ENCODE measurements at places on chromosomes 2 and 18.

GRCh38 chr2:8583400-8584173 is 98.3 kb upstream of the ID2 start:
- DNase-seq = peak; percentile 87

DNA sequence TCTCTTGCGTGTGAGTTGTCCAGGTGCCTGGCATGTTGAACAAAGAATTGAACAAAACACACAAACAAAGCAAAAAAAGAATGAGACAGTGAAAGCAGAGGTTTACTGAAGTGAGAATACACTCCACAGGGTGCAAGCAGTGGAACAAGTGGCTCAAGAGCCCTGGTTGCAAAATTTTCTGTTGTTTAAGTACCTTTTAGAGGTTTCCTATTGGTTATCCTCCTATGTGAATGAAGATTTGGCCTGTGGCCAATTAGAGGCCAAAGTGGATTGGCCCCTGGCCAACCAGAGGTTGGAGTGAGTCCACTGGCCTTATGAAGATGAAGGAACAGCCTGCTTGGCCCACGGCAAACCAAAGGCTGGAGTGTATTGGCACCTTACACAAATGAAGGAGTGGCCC is 1188.5 kb upstream of the NRXN1 start:
- no peak for DNase-seq

DNA sequence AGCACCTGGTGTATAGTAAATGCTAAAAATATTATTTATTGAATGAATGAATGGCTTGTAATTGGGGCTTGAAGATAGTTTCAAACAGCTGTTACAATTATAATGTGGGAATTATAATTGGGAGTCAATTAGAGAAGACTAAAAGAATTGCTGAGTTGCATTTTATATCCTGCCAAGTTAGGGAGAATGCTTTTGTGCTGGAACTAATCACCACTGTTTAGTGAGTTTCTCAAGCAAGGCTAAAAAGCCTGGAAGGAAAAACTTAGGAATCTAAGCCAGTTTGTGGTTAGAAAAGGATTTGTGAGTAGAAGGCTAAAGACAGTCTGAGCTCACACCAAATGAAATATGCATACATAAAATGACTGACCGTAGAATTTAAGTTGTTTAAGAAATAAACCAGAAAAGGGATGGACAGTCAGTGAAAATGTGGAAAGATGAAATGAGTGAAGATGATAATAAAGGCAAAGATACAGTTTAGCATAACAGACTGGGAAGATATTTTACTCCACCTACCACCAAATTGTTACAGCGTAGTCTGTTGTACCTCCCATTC is 647.7 kb upstream of the FSHR start:
- no peak for DNase-seq

DNA sequence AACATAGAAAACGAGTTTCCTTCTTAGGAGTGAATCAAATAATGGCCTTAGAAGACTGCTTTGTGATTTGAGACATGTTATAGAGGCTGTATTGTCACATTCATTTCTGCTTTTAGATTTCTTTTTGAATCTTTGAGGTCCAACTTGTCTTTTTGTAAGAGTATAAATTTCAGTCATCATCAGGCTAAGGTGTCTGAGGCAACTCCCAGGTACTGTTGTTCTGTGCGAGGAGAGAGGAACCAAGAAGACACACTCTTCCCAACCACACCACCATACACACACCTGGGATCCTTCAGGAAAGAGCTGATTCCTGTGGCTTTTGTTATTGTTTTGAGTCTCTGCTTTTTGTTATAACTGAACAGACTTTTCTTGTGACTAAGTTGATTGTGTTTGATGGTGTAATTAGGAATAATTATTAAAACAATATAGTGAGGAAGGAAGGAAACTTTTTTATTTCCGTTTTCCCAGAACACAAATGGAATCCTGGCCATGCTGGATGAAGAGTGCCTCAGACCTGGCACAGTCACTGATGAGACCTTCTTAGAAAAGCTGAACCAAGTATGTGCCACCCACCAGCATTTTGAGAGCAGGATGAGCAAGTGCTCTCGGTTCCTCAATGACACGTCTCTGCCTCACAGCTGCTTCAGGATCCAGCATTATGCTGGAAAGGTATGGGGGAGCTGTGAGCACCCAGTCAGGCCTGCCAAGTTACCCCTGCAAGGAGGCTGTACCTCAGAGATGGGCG is 140.4 kb downstream of the MYO1B start:
- DNase-seq = no peak

GRCh38 chr18:5984245-5984644 is 88.9 kb upstream of the TMEM200C start:
- DNase-seq = no peak

- DNase-seq = no peak
These were observed 177.0 kb downstream of the TGIF1 start for GRCh38 chr18:3626929-3627458.

DNA sequence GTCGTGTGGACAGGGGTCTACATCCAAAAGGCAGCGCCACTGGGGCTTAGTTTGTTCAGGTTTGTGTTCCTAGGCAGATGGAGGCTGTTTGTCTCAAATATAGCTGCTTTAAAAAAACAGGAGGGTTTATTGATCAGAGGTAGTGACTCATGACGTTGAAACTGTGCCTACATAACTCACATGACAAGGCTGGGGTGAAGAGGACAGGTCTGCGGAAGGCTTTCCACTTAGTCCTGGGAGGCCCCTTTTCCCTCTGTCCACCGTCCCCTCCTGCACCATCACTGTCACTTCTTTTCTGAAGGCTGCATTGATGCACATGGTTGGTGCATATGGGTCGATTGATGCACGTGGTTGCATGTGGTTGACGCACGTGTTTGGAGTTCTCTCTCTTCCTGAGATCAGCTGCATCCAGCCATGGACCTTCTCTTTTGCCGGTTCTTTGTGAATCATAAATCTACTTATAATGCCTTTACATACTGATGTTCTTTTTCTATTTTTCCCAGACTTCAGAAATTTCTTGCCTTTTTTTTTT is 10.9 kb downstream of the SH3RF3 start:
- DNase-seq = no peak

GRCh38 chr2:145350011-145350410 is 830.1 kb upstream of the ZEB2 start:
- DNase-seq = no peak

DNA sequence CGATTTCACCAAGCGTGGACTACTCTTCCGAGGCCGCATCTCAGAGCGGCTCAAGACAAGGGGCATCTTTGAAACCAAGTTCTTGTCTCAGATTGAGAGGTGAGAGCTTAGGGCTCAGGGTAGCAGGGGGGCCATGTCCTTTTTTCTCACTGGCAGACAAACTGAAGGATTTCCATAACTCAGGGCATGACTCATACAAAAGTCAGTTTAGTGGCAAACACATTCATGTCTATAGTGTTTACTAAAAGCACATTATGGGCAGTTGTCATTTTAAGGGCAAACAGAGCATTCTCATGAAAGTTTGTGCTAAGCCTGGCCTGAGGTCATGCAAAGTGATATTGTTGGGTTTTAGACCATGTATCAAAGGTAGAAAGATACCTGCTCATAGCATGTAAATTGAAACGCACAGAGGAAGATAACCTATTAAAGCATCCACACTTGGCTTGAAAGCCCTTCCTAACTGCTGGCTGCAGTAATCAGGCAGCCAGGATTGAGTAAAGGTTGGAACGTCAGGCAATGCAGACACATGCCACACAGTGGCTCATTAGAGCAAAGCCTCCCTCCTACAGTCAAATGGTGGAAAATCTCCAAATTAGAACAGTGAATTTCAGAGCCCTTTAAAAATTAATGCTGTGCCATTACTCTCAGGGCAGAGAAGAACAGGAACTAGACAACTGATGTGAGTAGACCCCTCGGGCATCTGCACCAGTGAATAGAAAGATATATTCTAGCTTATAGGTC is 54.2 kb downstream of the HK2 start:
- no peak for DNase-seq

DNA sequence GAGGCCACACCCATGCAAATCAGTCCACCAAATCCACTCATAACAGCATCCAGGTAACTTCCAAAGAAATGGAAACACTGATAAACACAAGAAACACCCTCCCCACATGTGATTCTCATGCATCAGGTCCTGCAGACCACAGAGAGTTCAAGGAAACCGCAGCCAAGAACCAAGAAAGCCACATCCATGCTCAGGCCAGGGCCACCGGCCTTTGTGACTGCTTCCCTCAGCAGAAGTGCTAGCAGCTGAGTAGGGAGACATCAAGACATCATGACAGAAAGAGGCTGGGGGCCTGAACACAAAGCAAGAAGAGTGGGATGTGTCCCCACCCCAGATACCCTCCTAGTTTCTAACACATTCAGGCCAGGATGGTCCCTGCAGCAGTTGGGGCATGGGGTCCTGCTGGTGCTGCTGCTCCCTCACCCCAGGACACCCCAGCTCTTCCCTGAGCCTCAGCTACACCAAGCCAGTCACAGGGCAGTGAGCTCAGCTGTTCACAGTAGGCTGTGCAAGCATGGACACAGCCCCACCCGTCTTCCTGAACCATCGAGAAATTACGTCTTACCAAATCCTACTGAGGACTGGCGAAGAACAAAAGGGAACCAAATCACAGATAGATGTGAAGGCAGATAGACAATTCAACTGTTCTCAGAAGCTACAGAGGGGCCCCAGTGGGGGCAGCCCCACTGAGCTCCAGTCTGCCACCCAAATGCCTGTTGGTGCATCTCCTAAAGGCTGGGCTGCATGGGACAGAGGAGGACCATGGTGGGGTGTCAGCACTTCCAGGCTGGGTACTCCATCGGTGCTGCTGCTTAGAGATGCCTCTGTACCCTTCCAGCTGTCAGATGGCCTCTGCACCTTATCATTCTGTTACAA is 60.9 kb downstream of the HDAC4 start:
- no peak for DNase-seq

DNA sequence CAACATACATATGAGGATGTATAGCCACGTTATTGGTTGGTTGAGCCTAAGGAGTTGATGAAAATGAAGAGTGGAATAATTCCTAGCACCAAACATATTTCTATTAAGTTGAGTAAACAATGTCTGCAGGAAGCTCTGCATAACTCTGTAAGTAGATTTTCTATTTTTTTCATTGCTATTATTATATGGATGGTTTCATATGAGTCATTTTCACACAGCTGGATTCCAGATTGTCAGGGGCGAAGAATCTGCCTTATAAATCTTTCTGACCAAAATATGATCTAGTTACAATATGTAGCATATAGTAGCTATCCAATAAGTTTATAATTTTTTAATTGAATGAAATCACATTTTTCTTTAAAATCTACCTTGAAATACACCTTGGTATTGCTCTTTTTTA is 468.0 kb upstream of the PKDCC start:
- no peak for DNase-seq

GRCh38 chr2:218219934-218220333 is 2.9 kb downstream of the ARPC2 start:
- DNase-seq = no peak

DNA sequence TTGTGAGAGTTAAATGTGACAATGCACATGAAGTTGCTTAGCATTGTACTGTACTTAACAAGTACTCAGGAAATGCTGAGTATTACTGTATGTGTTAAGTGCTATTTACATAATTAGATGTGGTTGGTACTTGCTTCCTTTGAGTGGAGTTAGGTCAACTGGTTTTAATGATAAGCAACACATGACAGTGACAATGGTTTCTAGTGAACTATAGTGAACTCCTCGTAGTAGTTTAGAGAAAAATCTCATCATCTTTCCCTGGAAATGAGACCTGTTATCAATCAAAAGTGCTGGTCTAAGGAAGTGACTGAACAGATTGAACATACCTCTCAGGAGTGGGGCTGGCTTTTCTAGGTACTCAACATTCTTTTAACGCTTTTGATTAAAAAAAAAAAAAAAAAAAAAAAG is 29.2 kb upstream of the ZDBF2 start:
- no peak for DNase-seq

- DNase-seq = no peak
These were observed 8.6 kb upstream of the MTX2 start for GRCh38 chr2:176260689-176261088.

GRCh38 chr2:171531836-171532450 is 9.7 kb downstream of the CYBRD1 start:
- no peak for DNase-seq

- no peak for DNase-seq
These were observed 2161.4 kb upstream of the PIK3C3 start for GRCh38 chr18:39793609-39794008.

DNA sequence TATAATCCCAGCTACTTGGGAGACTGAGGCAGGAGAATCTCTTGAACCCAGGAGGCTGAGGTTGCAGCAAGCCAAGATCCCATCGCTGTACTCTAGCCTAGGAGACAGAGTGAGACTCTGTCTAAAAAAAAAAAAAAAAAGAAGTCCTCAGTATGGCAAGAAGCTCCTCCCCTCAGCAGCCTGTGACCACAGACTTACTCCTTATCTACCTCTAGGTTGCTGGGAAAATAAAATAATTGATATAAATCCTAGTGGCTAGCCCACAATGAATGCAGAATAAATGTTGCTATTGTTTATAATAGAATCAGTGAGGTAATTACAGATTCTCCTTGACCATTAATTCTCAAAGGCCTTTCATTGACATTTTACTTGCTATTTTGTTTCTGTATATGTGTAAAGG is 70.6 kb downstream of the IRS1 start:
- no peak for DNase-seq

GRCh38 chr2:196239622-196240587 is 68.5 kb upstream of the STK17B start:
- DNase-seq = peak; percentile 58

DNA sequence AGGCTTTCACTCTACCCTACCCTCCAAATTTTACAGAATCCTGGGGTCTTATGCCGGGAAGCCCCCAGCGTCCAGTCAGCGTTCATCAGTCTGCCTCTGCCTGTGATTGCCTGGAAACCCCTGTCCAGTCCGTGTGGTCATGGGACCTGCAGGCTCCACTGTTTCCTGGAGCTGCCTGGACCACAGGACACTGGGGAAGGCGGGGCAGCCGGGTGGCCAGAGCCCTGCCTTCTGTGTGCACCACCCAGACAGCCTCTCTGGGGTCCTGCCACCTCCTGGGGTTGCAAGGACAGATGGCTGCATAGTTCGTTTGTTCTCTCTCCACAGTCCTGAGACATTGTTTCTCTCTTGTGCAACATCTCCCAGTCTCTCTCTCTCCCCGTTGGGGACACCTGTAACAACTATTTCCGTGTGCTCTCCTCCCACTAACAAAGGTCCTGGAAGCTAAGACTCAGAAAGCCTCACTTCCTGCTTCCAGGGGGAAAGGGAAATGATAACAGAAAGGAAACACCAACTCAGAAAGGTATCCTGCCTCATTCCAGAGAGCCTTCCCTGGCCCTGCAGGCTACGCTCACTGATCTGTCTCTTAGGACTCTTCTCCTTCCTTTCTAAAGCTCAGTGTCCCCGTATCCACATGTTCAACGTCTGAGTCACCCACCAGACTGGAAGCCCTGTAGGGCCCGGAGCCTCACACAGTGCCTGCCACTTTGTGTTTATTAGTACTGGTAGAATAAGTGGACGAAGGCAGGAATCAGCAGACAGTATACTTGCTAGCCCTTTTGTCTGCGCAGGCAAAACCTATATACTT is 192.8 kb upstream of the RAB12 start:
- no peak for DNase-seq

GRCh38 chr18:44998360-44998759 is 317.7 kb downstream of the SETBP1 start:
- no peak for DNase-seq
